Activated CD8-positive, alpha-beta T cell treated with anti-CD3 and anti-CD28 coated beads, Interleukin-2, amount 10 ng/mL, durations not matched to agents 7 days and 5 days (primary cell): ENCODE measurements at places on chromosomes 4 and X.
A peak's percentile ranks its signal among the peaks of the same experiment; 100 is the strongest.

DNA sequence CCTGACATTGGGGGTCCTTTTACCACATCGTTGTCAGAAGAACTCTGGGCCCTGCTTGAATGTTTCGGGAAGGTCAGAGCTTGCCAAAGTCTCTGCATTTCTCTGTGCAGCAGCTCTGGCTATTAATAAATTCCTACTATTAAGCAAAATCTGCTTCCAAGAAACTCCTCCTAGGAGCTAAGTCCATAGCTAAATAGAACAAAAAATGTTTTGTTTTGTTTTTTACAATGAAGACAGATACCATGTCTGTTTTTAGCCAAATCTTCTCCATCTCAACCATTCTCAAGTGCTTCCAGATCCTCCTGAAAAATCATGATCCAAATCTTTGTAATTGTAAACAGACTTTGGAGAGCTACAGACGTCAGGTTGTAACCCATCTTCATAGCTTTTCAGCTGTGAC lies 161.6 kb downstream of the SPATA18 start:
- DNase-seq: no peak

- no peak for DNase-seq
Observed at GRCh38 chr4:49032440-49033161, 46.5 kb downstream of the CWH43 start.

GRCh38 chr4:177680308-177680707 lies 238.1 kb upstream of the AGA start:
- no peak for DNase-seq

- DNase-seq: no peak
Observed at GRCh38 chr4:665751-666435, 8.2 kb downstream of the ATP5ME start.

GRCh38 chr4:56146956-56147355 lies 198.2 kb downstream of the CEP135 start:
- DNase-seq: no peak

DNA sequence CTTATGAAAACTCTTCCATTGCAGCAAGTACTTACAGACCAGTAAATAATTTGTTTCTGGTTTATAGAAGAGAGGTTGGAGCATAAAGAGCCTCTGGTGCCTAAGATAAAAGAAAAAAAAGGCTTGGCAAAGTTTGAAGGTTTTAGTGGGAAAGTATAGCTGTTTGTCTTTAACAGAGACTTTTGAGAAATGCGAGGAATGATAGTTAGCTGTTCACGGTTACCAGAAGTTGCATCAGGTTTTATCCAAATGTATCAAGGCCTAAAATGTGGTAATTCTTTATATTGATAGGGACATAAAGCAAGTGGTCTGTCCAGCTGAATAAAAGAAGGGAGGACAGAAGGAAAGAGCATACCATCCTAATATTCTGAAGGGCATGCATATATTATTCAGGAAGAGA lies 29.3 kb downstream of the RAP1GDS1 start:
- no peak for DNase-seq

DNA sequence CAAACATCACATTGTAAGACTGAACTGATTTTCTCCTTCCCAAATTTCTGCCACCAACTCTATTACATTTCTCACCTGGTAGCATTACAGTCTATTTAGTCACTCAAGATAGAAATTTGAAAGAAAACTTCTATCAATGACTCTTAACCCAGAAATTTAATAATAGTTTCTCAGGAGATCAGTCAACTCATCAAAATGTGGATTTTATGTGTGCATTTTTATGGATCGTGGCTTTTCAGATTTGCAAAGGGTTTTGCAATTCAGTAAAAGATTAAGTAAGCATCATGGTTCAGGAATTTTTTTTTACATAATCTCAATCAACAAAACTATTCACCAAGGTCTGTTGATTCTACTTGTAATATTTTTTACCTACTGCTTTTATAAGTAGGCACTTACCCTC lies 111.1 kb downstream of the CFAP299 start:
- no peak for DNase-seq

- no peak for DNase-seq
Observed at GRCh38 chr4:160819791-160820190, 1344.0 kb downstream of the FSTL5 start.

- peak; percentile 61 for DNase-seq
Observed at GRCh38 chr4:158253350-158253980, 43.2 kb downstream of the TMEM144 start.

DNA sequence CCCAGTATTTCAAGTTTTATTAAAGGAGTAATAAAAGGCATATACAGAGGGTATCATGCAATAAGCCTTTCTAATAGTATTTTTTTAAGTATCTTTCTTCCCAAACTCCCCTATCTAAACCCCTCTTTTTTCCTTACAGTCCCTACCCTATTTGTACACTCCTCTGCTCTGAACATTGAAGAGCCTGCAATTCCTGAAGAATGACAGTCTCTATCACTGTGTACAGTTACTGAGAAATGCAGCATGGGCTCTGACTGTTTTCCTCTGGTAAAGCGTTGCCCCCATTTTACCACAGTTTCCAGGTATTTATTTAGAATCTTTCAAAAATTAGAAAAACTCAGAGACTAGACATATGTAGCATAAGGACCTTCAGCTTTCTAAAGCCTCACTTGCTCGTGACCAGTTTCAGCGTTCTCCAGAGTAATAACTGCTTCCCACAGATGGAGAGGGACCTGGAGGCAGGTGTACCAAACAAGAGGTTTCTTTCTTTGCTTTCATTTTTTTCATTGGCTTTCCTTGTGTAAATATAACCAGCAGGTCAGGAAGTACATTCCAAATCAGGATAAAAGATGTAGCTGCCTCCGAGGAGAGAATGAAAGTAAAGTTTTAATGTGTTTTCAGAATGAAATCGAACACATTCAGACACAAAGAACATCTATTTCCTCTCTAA lies 230.8 kb downstream of the CFAP299 start:
- no peak for DNase-seq

DNA sequence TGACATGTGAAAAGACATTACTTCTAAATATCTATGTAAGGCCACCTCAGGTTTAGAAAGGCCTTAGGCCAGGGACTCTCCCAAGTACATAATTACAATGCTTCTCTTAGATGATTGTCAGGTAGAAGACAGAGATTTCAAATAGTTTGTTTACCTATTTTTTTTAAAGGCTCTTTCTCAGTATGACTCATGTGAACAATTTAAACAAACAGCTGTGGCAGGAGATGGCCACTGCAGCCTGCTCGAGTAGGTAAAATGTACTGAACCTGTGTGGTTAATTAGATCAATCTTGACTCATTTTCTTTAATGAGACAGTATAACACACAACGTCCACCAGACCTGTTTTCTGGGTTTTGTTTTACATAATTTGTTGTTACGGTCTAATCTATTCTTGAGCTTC lies 50.2 kb downstream of the LEF1 start:
- DNase-seq: no peak
